Activated naive CD4-positive, alpha-beta T cell treated with anti-CD3 and anti-CD28 coated beads for 36 hours (primary cell): ENCODE measurements at places on chromosomes 12 and 14. TPM values are rescaled to one million over a fixed set of nuclear protein-coding genes. Genes with fewer than 3 reads are reported as not detected.

DNA sequence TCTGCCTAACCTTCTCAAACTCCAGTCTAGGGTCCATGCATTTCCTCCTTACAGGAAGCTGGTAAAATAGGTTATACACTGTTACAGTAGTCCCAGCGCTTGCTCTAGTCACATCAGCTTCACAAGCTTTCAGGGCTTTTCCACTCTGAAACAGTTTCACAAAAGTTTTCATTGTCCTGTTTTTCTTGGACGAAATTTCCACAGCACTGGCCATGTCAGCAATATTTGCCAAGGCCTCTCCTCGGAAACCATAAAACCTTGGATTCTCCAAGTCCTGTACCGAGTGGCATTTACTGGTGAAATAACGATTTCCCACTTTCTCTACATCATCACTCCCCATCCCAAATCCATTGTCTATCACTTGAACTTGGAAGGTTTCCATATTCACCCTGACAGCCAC is 2.1 kb downstream of the MLH3 start:
- no peak for DNase-seq
- H3K4me1 ChIP-seq = peaks cover 72% of the 10 kb centered on the region
- no peaks in the 10 kb centered on the region for H3K27me3 ChIP-seq
- no peak overlapping the region for H3K27ac ChIP-seq
- no peak overlapping the region for H3K4me3 ChIP-seq
- H3K36me3 ChIP-seq = peaks cover 33% of the 10 kb centered on the region

DNA sequence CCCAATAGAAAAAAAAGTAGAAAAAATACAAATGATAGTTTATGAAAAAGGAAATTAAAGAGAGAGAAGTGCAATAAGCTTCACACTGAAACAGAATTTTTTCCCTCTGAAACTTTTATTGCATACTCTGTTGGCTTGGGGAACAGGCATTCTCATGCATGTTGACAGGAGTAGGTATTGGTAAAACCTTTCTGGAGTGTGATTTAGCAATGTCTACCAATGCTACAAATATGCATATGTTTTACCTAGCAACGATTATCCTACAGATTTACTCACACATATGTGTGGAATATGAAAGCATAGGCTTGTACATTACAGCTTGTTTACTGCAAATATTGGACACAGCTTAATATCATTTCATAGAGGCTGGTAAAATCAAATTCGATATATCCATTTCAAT is 125.7 kb upstream of the MYF6 start:
- no peak for DNase-seq
- H3K4me1 ChIP-seq = no peaks in the 10 kb centered on the region
- H3K4me3 ChIP-seq = no peak overlapping the region
- H3K27me3 ChIP-seq = no peaks in the 10 kb centered on the region
- no peaks in the 10 kb centered on the region for H3K36me3 ChIP-seq
- no peak overlapping the region for H3K27ac ChIP-seq

DNA sequence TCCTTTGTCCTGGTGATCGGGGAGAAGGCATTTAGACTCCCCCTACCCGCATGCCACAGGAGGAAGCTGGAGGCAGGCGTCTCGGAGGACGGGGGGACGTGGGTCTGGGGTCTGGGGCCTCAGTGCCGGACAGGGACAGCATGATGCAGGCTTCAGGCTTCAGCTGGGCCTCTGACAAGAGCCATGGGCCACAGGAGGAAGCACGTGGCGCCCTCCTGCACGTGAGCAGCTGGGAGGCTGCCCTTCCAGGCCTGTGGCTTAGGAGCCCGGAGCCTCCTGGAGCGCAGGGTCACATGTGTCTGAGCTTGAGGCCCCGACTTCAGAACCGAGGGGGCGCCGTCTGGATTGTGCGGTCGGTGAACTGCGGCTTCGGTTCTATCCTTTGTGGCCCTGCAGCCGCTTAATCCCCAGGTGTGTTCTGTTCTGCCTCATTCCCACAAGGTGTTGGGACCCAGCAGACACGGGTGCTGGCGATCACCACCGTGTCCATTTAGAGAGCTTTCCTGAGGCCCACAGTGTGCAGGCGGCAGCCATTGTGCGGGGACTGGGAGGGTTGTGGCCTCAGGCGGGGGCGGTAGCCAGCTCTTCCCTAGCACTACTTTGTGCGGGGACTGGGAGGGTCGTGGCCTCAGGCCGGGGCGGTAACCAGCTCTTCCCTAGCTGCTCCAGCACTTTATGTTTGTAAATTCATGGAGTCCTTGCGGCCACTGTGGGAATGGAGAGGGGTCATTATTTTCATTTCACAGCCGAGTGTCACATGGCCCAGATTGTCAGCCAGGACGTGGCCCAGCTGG is 150.2 kb downstream of the ADGRD1 start:
- H3K27me3 ChIP-seq = no peaks in the 10 kb centered on the region
- DNase-seq = no peak
- H3K4me3 ChIP-seq = no peak overlapping the region
- H3K27ac ChIP-seq = no peak overlapping the region

- no peaks in the 10 kb centered on the region for H3K4me1 ChIP-seq
- no peak overlapping the region for H3K27ac ChIP-seq
- no peak overlapping the region for H3K4me3 ChIP-seq
- H3K36me3 ChIP-seq = no peaks in the 10 kb centered on the region
- DNase-seq = no peak
- H3K27me3 ChIP-seq = no peaks in the 10 kb centered on the region
These were observed 72.7 kb downstream of the NOVA1 start for GRCh38 chr14:26525085-26525484.

DNA sequence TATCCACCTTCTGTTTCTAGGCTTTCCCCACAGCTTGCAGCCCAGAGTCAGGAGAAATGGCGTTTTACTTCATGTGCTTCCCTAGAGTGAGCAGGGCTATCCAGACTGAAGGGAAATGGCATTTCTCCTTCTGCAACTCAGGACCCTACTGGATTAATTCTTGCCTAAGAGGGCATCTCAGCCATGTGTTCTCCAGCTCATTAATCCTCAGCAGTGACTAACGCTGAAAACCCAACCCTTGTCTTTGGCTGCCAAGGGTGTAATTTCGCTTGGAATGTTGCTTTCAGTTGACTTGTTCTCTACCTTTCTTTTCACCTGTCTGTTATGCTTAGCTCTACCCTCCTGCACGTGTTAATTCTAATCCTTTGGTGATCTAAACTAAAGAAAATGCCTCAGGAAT is 21.0 kb upstream of the EMP1 start:
- no peaks in the 10 kb centered on the region for H3K36me3 ChIP-seq
- no peak overlapping the region for H3K4me3 ChIP-seq
- peaks cover 25% of the 10 kb centered on the region for H3K4me1 ChIP-seq
- H3K27ac ChIP-seq = no peak overlapping the region

GRCh38 chr12:70936203-70936813 is 15.8 kb upstream of the PTPRR start:
- H3K27ac ChIP-seq = no peak overlapping the region
- peaks cover 3% of the 10 kb centered on the region for H3K27me3 ChIP-seq
- H3K4me1 ChIP-seq = no peaks in the 10 kb centered on the region
- no peak overlapping the region for H3K4me3 ChIP-seq
- no peak for DNase-seq

GRCh38 chr12:108240027-108240785 is 98.9 kb downstream of the CMKLR1 start:
- DNase-seq = no peak
- no peak overlapping the region for H3K27ac ChIP-seq
- no peaks in the 10 kb centered on the region for H3K4me1 ChIP-seq
- H3K36me3 ChIP-seq = no peaks in the 10 kb centered on the region
- no peak overlapping the region for H3K4me3 ChIP-seq

FAIM2 gene
- 0.17 TPM for total RNA-seq

STAC3 gene
- 0.93 TPM for total RNA-seq

CLEC1B gene
- total RNA-seq = not detected

NFE2 gene
- total RNA-seq = not detected

KRT77 gene
- total RNA-seq = not detected
